ENCODE measurements at places on chromosomes 12 and 14.

GRCh38 chr12:47281667-47282171, 202.0 kb upstream of the AMIGO2 start:
- DNase-seq: no peak

DNA sequence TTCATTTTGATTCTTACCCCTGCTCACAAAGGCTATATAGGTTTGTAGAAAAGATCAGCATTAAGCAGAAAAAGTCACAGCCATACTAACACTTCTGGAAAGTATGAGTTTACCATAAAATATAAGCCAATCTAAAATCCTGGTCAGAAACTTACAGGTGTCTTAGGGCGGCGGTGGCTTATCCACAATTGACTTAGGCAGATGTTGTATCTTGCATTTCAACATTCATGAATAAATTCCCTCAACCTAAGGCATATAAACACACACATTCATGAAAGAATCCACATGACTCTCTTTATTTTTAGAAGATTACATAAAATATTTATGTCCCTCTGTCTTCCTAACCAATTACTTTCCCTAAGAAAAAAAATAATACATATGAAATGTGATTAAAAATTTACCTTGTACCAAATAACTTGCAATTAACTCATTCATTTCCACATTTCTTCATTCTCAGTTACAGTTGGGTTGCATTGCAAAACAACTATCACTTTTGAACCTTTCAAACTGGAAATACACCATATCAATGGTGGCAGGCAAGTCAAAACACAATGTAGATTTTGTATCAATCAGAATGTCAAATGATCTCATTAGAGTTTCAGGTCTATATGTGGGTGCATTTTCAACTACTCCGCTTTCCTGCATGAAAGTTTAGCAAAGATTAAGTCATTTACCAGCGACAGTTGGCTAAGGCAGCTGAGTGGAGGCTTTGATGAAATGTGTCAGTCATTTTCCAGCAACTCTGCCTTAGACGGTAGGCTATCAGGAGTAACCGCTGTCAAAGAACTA, 124.4 kb downstream of the SLC15A5 start:
- DNase-seq: no peak

DNA sequence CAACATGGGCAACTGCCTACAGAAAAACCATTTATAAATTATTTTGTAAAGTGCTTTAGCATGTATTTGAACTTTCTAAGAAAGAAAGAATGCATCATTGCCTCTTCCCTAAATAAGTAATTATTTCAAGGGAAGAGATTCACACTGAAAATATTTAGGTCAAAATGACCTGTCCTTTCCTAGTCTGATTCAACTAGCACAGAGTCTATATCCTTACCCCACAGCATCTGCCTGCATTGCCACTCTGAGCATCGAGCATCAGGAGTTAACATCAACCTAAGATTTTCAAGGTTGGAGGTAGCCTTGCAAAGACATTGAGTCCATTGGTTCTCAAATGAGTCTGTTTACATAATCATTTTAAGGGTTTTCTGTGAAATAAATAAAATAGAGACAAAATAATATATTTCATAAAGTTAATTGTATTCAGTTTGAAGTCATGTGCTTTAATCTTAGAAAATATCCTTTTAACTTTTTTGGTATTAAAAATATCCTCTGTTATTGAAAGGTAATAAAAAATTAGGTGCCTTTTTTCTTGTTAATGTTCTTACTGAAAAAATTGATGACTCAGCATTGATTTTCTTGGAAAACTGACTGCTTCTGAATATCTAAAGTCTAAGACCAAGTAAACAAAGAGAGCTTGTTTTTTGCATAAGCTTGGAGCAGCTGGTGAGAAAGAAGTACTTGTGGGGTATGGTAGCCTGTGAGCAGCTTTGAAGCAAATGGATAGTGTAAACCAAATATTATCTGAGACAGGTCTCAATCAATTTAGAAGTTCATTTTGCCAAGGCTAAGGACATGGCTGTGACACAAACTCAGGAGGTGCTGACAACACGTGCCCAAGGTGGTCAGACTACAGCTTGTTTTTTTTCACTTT, 269.0 kb upstream of the CLEC14A start:
- DNase-seq: no peak

GRCh38 chr14:89232265-89233070, 184.6 kb downstream of the FOXN3 start:
- no peak for DNase-seq

DNA sequence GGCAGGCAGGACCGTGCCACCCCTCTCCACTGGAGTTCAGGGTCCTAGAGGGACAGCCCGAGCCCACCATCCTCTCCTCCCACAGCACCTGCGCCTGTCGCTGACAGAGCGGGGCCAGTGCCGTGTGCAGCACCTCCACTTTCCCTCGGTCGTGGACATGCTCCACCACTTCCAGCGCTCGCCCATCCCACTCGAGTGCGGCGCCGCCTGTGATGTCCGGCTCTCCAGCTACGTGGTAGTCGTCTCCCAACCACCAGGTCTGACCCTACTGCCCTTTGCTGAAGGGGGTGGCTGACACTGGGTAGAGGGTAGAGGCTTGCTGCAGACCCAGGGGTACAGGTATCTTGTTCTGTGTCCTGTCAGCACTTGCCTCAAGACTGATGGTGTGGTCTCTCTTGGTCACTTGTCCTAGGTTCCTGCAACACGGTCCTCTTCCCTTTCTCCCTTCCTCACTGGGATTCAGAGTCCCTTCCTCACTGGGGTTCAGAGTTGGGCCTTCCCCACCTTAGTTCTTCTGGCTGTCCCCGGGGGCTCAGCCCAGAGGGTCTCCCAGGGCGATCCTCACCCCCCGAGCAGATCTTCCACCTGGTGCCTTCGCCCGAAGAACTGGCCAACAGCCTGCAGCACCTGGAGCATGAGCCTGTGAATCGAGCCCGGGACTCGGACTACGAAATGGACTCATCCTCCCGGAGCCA, 42.0 kb downstream of the SH2B3 start:
- no peak for DNase-seq

DNA sequence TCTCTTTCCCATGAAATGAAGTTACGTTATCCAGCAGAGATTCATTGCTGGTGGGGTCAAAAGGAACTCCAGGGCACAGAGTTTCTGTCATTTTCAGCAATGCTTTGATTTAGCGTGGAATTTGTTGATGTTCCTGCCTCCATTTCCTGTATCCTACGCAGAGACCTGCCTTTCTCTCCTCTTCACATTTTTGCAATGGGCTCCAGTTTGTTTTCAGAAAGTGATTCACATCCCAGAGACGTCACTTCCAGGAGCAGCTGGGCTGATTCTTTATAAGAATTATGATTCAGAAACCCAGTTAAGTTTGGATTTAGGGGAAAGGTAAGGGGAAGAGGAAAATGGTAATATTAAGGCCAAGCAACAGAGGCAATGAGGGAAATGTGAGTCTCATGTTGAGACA, 11.6 kb downstream of the RNASE10 start:
- DNase-seq: no peak

DNA sequence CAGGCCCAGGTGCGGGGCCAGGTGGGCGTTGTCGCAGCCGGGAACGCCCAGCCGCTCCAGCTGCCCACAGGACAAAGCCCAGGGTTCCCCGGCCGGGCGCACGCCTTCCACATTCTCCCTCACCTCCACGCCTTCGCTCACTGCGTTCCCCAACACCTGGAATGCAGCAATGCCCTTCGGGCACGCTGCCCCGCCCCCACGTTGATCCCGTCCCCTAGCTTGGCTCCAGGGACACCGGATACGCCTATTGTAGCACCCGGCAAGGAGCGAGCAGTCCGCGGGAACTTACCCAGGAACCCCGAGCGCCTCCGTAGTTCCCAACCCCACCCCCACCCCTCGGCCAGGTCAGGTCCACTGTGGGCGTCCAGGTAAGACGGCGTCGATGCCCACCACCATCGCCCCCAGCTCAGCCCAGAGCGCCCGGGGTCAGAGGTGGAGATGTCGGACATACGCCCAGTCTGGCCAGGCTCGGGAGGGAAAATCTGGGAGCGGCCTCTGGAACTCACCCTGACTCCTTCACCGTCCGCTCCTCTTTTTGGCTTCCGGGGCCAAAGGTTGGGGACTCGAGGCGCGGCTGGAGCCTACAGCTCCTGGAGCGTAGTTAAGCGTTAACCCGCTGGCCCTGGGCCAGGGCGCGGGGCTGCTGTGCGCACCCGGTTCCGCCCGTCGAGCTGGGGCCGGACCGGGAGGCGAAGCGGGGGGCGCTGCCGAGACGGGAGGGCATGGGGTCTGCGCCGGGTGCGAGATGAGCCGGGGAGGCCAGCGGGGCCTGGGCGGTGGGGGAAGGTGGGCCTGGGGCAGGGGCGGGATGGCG, 594 bp upstream of the CEP170B start:
- peak; percentile 93 for DNase-seq

GRCh38 chr12:106282457-106283097, 20.0 kb upstream of the TCP11L2 start:
- DNase-seq: peak; percentile 57

DNA sequence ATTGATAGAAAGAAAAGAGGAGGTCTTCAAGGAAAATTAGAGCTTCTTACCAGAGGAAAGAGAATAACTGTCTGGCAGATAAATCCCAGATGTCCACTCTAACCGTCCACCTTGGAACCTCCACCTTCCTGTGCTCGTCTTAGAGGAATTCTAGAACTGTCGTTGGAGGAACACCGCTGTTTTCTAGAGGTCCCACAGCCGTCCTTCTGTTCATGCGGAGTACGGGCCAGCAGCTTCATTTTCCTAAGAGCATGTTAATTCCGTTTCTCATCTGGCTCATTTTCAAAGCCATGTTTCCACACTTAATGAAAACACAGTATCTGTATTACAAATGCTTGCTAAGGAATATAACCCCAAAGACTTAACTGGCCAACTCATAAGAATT, 107.9 kb upstream of the ESRRB start:
- DNase-seq: no peak
